Liver (tissue), 10 donors: ENCODE measurements at places on chromosomes 6 and 20.

- DNase-seq = no peak
These were observed 78.1 kb downstream of the PRDM1 start for GRCh38 chr6:106163966-106164877.

DNA sequence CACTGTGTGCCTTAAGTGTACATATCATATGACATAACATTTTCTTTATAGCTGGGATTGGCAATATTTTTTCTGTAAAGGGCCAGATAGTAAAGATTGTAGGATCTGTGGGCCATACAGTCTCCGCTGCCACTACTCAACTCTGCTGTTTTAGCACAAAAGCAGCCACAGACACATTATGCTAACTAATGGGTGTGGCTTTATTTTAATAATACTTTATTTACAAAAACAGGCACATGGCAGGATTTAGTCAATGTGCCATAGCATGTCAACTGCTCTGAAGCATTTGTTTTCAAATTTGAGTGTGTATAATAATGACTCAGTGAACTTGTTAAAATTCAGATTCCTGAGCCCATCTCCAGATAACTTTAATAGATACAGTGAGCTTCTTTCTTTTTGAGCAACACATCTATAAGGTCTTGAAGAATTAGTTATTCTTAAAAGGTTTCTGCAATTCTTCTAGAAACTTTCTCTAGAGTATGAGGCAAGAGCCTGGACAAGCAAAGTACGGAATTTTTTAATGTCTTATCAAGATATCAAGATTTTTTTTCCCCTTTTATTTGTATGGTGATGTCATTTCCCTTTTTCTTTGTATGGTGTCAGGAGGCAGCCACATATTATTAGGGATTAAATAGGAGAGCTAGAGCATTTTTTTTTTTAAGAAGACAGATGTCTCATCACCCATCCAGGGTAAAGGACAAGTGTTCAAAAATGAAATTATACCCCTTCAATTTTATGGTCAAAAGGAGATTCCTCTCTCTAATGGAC lies 518.3 kb downstream of the DHX35 start:
- no peak for DNase-seq

GRCh38 chr6:4672772-4673171 lies 103.4 kb upstream of the CDYL start:
- no peak for DNase-seq

GRCh38 chr20:57426831-57427230 lies 35.6 kb downstream of the RBM38 start:
- no peak for DNase-seq

GRCh38 chr6:157879034-157879872 lies 56.2 kb downstream of the SNX9 start:
- no peak for DNase-seq

GRCh38 chr6:98487612-98488011 lies 346.8 kb upstream of the POU3F2 start:
- DNase-seq = no peak

GRCh38 chr20:2138396-2138795 lies 36.8 kb downstream of the STK35 start:
- DNase-seq = no peak

GRCh38 chr6:108737594-108738546 lies 110.4 kb upstream of the ARMC2 start:
- DNase-seq = no peak

GRCh38 chr20:50792708-50793574 lies 1.9 kb upstream of the BCAS4 start:
- DNase-seq = no peak

DNA sequence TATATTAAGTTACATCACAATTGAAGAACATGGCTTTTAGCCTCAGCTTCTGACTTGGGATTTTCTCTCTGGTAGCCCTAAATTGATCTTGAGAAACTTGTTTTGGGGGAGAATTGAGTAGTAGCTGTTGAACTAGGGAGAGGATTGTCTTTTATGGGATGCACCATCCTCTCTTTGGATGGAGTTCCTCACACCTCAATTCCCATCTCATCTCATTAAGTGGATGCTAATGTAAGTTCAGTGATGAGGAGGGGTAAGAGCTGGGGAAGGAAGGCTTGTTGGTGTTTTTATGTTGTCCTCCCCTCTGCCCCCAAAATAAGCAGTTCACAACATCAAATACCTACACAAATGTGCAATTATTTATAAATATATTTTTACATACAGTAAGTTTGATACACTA lies 4.0 kb downstream of the GJA1 start:
- no peak for DNase-seq

DNA sequence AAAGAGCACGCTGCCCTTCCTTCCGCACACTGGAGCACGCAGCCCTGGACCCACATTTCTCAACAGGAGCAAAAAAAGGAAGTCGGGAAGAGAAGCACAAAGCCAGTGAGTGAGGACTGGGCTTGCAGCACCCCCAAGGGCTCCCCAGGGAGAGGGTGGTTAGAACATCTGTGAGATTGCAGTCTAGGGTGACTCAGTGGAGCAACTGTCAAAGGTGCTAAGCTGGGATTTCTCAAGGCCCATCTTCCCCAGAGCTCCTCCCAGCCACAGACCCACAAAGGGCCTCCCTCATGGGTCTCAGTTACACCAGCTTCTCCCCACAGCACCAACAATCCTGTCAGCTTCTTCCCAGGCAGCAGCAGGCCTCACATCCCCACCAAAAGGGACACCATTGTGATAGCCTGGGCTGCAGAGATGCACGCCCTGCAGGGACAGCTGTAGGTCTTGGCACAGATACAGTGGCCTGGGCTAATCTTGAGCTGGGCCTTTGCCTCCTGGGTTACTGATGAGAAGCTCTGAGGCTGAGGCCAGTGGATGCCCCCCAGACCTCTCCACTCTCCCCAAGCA lies 39.6 kb upstream of the CD93 start:
- DNase-seq = no peak

- peak; percentile 74 for DNase-seq
These were observed 6.4 kb upstream of the PNPLA1 start for GRCh38 chr6:36263390-36264000.

GRCh38 chr6:35049900-35050756 lies 91.0 kb downstream of the TCP11 start:
- DNase-seq = no peak

DNA sequence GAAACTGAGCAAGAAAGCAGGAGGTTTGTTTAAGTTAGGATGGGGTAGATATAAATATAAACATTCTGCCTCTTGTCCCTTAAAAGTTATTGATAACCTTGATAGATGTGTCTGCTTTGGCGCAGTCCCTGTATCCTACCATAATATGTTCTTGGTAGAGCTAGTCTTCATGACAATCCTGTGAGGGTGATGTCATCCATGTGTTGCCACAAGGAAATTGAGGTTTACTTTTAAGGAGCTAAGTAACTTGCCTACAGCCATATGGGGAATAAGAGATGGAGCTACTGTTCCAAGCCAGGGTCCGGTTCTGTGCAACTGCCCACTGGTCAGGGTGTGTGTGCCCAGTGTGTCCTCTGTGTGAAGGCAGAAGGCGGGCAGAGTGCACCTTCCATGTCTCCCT lies 78.5 kb downstream of the SSR1 start:
- no peak for DNase-seq

GRCh38 chr6:143863771-143864170 lies 503 bp upstream of the ZC2HC1B start:
- no peak for DNase-seq

GRCh38 chr6:155352811-155353210 lies 38.5 kb upstream of the TFB1M start:
- no peak for DNase-seq

DNA sequence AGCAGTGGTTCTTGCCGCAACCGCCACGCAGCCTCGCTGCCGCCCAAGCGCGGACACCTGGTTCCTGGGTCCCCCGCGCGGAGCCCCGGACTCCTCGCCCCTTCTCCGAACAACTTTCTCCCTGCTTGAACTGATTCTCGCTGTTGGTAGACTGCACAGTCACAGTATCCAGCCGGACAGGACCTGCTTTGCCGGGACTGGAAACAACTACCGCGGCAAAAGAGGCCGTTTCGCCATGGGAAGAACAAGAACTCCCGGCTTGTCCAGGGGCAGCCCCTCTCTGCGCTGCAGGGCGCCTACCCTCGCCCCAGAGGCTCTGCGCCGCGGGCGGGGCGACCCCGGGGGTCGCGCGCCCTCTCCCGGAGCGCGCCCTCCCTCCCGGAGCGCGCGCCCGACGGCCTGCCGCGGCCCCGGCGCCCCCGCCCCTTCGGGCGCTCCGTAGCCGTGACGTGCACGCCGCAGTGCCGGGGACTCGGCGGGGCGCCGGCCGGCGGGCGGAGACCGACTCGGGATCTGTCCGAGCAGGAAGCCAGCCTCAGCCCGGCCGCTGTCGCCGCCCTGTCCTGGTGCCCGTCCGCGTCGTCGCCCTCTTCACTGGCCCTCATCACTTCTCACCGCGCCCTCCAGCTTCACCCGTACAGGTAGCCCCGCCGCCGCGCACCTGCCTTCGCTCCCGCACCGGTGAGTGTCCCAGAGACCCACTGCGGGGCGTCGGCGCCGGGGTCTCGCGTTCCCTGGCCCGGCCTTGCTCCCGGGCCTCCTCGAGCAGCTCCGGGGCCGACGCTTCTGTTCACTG lies at the start of gene MYO6:
Gene MYO6 (plus strand): TSS at position 497 of the 796 bp plus-strand sequence. CDS start 68,309 bp downstream, outside the sequence.
- peak; percentile 61 for DNase-seq

DNA sequence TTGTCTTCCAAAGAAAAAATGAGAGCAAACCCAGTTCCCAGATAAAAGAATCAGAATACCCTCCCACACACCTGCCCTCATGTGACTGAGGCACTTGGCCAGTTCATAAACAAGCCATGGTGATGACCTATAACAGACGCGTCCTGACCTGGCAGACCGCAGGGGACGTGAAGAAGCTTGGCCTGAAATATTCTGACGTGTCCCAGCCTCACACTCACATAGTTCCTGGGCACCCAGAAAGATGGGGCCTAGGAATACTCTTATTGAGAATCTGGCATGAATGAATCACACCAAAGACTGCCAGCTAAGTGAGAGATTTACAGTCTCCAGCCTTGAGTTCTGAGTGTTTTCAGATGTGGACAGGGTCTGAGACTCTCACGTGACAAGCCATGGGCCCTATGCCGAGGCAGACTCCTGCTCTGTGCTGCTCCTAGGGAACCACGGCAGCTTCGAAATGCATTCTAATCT lies 17.2 kb upstream of the MAP3K4 start:
- no peak for DNase-seq

GRCh38 chr20:62768551-62769287 lies 27.6 kb upstream of the MRGBP start:
- no peak for DNase-seq

GRCh38 chr6:53829698-53830221 lies 35.0 kb downstream of the LRRC1 start:
- no peak for DNase-seq

- no peak for DNase-seq
These were observed 19.3 kb downstream of the UQCC2 start for GRCh38 chr6:33692078-33692759.
